ENCODE measurements at places on chromosomes 7 and 10.
A peak's percentile ranks its signal among the peaks of the same experiment; 100 is the strongest.

DNA sequence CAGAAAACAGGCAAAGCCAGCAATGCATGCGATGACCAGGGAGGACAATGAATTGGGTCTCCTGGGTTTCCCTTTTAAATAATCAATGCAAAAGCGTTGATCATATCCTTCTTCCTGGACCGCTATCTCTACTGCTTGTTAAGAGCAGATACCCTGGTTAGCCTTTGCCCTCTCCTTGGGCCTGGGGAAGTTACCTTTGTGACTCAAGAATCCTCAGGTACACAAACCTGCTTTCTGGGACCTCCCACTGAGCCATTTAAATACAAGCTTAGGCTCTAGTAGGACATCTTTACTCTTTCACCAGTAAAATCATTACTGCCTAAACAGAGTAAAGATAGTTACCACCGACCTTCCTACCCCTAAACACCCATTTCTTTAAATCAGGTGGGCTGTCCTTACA is 173.9 kb downstream of the WNT2 start:
- no peak for DNase-seq

- DNase-seq, result peak; percentile 25
These were observed 128.1 kb upstream of the FAM20C start for GRCh38 chr7:64098-64915.

- no peak for DNase-seq
These were observed 8.9 kb downstream of the DHTKD1 start for GRCh38 chr10:12077580-12078180.

DNA sequence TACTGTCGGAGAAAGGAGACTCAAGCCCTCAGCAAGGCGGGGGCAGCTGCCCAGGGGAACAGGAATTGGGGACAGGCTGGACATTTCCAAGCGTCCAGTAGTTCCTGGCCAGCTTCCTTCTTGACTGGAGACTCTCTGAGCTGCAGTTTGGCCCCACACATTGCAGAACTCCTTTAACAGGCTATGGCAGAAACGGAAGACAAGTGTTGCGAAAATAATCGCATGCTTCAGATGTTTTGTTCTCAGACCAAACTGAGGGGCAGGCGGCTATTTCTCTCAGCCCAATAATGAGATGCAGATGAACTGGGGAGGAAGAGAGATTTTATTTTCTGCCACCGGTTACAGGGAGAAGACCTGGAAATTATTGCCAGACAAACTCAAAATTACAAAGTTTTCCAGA is 88.0 kb upstream of the PFKP start:
- no peak for DNase-seq

GRCh38 chr10:69232736-69233480 is 12.8 kb downstream of the HKDC1 start:
- DNase-seq, result no peak

- DNase-seq, result no peak
These were observed 111.0 kb downstream of the LMBR1 start for GRCh38 chr7:156781972-156782371.

GRCh38 chr10:20034732-20035131 is 218.5 kb downstream of the PLXDC2 start:
- peak; percentile 6 for DNase-seq

- DNase-seq, result peak; percentile 55
These were observed 19.2 kb upstream of the SMO start for GRCh38 chr7:129169171-129169671.

DNA sequence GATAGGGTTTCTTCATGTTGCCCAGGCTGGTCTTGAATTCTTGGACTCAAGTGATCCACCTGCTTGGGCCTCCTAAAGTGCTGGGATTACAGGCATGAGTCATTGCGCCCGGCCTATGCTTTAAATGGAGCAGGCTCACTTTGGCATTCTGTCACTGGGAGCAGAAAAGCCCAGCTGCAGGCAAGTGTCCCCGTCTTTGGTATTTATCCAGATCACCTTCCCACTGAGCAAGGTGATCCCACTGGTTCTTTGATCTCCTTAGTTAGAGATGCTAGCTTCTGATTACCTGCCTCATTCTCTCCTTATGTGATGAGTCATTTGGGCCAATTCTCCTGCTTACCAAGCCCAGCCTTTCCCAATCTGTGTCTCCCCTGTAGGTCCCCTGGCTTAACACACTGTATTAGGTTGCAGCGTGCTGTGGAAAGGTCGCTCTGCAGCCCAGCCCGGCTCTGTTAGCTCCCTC is 39.3 kb downstream of the SPDYE5 start:
- DNase-seq, result no peak

GRCh38 chr7:22074897-22075296 is 129.2 kb upstream of the CDCA7L start:
- DNase-seq, result no peak

DNA sequence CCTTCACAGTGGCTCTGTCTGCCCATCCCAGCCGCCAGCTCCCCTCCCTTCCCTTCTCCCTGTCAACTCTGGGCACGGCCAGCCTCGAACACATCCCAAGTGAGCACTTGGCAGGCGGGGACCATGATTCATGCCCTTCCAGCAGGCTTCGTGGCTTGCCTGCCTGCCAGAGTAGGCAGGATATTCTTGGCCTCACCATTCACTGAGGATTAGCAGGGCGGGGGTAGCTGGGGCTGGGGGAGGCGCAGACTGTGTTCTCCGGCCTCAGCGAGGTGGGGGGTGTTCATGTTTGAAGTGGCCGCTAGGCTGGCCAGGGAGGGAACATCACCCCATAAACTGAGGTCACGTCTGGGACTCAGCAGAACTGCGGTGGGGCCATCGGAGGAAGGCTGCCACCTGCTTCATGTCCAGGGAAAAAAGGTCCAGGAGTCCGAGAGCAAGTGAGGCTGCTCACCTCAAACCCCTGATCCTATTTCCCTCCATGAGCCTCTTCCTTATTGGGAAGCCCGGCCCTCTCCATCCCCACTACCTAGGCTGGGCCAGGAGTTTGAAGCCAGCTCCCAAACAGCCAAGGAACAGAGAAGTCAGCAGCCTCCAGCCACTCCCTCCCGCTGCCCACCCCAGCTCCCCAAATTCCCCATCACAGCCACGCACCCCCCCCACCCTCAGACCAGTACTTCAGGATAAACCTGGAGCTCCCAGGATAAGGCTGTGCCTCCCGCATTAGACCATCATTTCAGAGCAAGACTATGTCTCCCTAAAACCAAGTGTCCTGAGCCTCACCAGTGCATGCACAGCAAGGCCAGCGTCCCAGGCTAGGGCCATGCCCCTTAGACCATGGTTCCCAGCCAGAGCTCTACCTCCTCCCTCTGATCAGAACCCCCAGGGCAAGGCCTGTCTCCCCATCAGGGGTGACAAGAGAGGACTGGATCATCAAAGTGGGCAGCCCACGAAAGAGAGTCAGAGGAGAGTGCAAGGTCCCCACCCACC is 42.8 kb upstream of the RABGEF1 start:
- no peak for DNase-seq

DNA sequence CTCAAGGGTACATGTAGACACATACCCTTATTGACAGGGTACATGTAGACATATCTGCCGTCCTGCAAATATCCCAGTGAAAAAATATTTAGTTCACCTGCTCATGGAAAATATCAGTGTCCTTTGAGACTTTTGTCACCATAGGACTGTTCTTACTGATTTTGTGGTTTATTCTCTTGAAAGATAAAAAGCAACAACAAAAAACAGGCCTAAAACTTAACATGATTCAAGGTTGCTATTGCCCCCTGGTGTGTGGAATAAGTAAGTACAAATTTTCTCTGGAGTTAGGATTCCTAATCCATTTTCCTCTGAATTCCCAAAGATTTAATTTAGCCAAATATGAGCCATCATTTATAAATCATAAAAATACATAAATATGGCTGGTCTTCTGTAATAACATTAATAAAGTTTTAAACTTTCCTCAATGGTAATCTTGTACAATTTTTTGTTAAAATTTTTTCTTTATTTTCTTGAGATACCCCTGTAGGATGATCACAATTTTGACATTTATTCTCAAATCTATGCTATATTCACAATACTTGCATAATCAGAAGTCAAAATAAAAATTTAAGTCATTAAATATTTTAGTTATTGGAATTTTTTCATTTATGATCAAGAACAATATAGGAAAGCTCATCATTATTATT is 741.4 kb upstream of the POT1 start:
- DNase-seq, result no peak

DNA sequence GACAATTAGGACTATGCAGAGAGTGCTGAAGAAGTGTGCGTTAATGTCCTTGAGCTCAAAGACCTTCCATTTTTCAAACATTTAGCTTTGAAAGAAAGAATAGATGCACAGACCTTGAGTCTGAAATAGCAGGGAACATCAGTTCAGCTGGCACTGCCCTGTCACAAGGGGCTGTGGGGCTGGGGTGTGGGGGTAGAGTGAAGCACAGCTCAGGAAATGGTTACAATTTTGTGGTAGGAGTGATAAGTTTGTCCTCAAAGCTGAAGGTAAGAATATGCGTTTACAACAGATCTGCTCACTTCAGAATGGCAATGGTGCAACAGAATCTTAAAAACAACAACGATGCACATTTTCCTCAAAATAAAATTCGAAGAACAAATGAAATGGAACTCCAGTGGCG is 33.6 kb downstream of the SMKR1 start:
- no peak for DNase-seq

GRCh38 chr7:144037414-144038035 is 11.2 kb upstream of the OR2A5 start:
- DNase-seq, result peak; percentile 62

GRCh38 chr7:75072981-75073283 is 670 bp downstream of the RCC1L start:
- no peak for DNase-seq

DNA sequence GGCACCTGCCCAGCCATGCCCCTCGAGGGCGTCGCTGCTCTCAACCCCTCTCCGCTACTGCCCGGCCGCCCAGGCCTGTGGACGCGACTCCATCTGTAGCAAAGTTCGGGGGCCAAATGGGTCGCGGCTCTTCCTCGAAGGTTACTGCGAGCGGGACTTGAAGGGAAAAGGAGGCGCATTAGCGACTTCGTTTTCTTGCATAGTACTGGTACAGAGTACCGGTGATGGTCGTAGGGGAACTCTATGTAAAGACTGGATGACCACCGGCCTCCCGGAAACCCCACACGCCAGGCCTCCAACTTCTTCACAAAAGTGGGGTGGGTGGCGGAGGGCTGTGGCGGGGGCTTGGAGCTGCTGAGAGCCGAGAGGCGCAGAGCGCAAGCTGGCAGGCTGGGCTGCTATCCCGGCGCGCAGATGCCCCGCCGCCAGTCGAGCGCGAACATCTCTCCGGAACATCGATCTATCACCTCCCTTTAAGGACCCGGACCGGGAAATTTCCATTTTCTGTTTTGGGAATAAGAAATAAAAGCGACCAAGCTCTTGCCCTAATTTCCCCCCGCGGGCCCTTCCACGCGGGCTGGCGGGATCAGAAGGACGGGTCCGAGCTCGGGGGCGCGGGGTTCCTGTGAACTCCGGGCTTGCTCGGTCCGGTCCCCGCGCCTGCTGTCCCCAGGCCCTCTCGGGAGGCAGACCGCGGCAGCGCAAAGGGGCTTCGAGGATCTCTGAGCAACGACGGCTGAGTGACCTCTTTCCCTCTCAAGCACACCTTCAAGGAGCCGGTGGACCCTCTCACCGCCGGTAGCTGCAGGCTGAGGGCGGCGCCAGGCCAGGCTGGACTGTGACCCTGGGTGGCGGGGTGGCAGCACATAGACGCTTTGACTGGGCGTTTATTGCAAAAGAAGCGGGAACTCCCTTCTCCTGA is 12.2 kb upstream of the FEZF1 start:
- DNase-seq, result no peak

DNA sequence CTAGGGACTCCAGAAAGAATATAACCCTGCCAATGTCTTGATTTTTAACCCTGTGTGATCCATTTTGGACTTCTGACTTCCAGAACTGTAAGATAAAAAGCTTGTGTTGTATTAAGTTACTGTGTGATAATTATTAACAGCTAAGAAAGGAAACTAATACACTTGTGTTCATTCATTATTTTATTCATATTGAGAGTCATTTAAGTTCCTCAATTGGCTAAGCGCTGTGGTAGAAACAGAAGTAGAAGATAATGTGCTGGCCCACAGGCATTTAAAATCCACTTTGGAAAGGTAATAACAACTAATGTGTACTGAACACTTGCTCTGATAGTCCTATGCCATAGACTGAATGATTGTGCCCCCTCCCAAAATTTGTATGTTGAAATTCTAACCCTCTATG is 471.7 kb upstream of the GHITM start:
- DNase-seq, result no peak

GRCh38 chr7:29588212-29588611 is 24.6 kb downstream of the PRR15 start:
- no peak for DNase-seq

- DNase-seq, result no peak
These were observed 38.7 kb upstream of the BICC1 start for GRCh38 chr10:58473976-58474375.

- DNase-seq, result no peak
These were observed 135.2 kb upstream of the GDF10 start for GRCh38 chr10:47164800-47165128.

DNA sequence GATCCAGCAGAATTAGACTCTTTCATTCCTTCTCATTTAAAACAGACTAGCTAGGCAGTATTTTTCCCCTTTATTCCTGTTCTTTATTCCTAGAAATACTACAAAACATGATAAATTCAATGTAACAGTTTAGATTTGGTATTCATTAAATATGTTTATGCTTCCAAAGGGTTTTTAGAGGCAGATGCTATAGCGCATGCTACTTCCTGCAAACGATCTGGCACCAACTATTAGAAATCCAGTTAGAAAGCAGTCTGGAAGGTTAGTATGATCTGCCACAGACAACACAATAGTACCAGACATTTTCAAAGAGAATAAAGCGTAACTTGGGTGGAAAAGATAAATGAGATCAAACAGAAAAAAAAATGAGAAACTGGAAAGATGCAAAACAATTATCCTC is 63.5 kb upstream of the PTN start:
- no peak for DNase-seq

- peak; percentile 24 for DNase-seq
These were observed 282.1 kb downstream of the KCND2 start for GRCh38 chr7:120554960-120555571.

DNA sequence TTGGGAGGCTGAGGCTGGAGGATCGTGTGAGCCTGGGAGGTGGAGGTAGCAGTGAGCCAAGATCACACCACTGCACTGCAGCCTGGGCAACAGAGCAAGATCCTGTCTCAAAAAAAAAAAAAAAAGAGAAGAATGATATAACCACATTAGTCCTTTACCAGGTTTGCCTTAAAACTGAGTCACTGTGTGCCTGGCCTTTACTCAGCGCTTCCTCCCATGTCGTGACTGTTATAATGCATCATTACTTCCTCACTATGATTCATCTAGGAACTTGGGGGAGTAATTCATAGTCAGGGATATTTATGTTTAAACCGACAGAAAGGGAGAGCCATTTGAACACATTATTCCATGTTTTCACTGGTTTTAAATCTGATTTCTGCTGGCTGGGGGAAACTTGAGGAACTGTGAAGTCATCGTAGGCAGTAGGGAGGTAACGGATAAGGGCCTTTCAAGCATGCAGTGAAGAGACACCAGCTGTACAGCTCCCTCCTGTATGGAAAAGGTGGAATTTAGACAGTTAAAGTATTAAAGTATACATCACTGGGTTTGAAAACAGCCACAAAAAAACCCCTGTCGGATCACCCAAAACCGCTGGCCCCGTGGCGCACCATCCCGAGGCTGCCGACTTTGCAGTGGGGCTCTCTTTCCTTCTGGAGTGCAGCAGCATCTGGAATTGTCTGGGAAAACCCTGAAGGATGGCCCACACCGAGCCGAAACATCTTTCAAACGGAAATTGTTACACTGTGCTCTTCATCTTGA is 119.8 kb downstream of the NKX6-2 start:
- no peak for DNase-seq

GRCh38 chr10:95513941-95514392 is 47.2 kb downstream of the SORBS1 start:
- no peak for DNase-seq

GRCh38 chr7:145848691-145849090 is 267.9 kb upstream of the CNTNAP2 start:
- no peak for DNase-seq
